Stimulated activated CD4-positive, alpha-beta T cell treated with anti-CD3 and anti-CD28 coated beads, Interleukin-1b, Interleukin-23, amount 100 ng/mL, for 1 hour (primary cell): ENCODE measurements at places on chromosomes 3 and 15.

- DNase-seq: no peak
Measured at GRCh38 chr15:41584636-41585126, 25.7 kb downstream of the TYRO3 start.

DNA sequence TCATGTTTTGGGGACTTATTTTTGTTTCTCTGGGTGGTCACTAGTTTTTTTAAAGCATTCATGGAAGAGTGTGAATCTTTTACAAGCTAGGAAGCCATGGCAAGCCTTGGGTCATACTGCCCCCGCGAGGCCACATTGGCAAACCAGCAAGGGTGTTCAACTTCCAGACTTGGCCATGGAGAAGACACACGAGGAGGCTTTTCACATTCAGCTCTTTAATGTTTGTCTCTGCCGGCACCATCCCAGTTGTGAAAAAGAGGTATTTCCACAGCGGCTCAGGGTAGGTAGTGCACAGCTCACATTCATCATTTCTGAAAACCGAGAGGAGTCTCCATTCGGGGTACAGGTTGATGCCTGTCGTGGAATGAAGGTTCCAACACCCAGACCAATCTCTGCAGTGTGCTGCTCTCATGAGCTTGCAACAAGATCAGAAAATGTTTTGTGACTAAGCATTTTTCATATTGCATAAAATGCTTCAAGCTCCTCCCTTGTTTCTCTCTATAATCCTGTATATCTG is 7.7 kb downstream of the CCR5 start:
- no peak for DNase-seq

- DNase-seq: no peak
Measured at GRCh38 chr3:94303266-94303665, 240.4 kb downstream of the NSUN3 start.

DNA sequence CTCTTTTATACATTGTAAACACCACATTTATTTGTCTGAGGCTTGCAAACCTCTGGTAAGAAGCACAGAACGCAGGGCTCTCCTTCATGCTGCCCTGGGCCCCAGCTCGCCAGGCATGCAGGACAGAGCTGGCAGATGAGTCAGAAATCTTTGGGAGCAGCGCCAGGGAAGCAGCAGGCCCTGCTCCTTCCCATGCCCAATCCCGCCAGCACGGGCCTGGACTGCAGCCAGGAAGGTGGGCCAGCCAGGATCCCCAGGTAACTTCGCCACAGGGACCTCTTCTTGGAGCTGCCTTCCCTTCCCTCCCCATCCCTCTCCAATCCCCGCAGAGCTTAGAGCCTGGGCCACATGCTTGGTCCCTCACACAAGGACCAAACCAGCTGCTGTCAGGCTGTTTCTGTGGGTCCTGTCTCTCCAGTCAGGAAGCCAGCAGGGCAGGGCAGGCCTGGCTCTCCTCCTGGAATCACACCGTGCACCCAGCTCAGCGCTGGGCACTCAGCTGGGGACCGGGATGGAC is 8.8 kb downstream of the STOML1 start:
- DNase-seq: no peak

DNA sequence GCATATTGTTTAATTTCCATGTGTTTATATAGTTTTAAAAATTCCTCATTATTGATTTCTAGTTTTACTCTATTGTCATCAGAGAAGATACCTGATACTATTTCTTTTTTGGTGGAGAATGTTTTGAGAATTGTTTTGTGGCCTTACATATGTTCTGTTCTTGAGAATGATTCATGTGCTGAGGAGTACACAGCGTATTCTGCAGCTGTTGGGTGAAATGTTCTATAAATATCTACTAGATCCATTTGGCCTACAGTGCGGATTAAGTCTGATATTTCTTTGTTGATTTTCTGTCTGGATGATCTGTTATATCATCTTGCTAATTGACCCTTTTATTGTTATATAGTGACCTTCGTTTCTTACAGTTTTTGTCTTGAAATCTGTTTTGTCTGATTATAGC is 109.7 kb downstream of the UBE2E2 start:
- DNase-seq: no peak

DNA sequence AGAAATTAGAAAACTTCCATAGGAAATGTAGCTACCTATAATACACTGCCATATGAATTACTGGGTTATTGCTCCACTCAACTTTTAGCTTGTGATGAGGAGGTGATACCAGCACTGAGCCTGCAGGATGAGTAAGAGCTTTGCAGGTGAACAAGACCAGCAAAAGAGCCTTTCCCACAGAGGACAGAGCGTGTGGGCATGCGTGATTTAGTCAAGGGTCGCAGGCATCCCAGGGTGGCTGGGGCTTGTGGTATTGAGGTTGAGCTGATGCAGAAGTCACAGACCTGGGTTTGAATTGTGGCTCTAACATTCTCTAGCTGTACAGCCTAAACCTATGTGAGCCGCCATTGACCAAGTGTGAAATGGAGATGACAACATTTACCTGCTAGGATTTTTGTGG is 5.6 kb downstream of the NRROS start:
- no peak for DNase-seq

GRCh38 chr3:121895121-121895520 is 920 bp downstream of the SLC15A2 start:
- no peak for DNase-seq

DNA sequence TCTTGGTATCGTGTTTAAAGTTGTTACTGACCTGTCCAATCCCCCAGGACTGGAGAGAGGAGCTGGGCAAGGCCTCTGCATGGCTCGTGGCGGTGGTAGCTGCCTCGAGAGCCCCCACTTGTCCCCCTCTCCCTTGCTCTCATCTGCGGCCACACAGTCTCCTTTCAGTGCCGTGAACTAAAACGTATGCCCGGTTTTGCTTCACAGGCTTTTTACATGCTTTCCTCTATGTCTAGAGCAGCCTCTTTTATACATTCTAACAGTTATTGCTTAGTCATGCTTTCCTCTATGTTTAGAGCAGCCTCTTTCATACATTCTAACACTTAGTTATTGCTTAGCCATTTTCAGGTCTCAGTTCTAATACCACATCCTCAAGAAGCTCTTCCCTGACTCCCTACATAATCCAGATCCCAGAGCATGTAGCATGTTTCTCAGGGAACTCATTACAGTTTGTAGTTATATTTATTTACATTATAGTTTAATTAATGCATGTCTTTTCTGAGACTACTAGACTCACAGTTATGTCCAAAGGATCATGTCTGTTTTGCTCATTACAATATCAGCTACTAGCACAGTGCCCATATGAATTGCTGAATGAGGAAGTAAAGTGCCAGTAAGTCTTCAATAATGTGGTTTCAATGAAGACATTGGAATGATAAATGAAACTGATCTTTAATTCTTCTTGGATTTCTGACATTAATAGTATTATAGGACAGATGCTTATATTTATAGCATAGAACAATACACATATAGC is 66.5 kb upstream of the TBL1XR1 start:
- DNase-seq: no peak

- DNase-seq: no peak
Measured at GRCh38 chr3:62238003-62238402, 135.3 kb downstream of the FEZF2 start.

GRCh38 chr15:40772014-40772413 is 2.2 kb downstream of the C15orf62 start:
- no peak for DNase-seq

DNA sequence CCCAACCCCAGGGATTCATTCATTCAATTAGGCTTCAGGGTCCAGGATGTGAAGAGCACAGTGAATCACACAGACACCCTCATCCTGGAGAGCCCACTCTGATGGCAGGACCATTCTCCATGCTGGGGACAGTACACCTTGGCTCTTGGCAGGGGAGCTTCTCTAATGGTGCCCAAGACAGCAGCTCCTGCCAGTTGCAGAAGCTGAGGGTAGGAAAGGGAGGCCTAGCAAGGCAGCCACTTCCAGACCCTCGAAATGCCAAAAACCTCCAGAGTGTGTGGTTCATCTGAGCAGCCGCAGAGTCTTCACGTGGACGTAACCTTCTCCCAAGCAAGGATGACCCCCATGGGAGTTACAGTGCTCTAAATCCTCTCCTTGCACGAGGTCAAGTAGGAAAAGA is 186.2 kb downstream of the XXYLT1 start:
- no peak for DNase-seq

- DNase-seq: no peak
Measured at GRCh38 chr3:194339356-194339755, 11.8 kb downstream of the CPN2 start.

GRCh38 chr3:162217647-162218046 is 721.0 kb downstream of the OTOL1 start:
- no peak for DNase-seq

- peak; percentile 1 for DNase-seq
Measured at GRCh38 chr3:98657457-98657856, 64.0 kb upstream of the CPOX start.

DNA sequence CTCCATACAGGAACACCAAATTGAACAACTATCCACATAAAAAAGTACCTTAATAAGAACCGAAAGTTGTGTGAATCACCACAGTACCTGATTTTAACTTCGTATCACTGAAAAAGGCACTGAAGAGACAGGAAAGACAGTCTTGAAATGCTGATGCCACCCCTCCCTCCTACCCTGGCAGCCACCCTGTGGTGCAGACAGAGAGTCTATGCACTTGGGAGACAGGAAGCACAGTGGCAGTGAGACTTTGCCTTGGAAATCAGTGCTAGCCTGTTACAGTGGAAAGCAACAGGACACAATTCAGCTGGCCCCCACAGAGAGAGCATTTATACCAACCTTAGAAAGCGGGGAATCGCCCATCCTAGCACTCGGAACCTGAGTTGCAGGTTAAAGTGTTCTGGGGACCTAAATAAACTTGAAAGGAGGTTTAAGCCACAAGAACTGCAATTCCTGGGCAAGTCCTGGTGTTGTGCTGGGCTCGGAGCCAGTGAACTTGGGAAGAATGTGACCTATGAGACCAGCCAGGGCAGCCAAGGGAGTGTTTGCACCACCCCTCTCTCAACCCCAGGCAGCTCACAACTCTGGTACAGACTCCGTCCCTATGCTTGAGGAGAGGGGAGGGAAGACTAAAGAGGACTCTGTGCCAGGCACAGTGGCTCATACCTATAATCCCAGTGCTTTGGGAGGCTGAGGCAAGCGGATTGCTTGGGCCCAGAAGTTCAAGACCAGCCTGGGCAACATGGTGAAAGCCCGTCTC is 240.1 kb downstream of the ISL2 start:
- DNase-seq: no peak

GRCh38 chr3:71288269-71288930 is 295.1 kb downstream of the FOXP1 start:
- DNase-seq: no peak

DNA sequence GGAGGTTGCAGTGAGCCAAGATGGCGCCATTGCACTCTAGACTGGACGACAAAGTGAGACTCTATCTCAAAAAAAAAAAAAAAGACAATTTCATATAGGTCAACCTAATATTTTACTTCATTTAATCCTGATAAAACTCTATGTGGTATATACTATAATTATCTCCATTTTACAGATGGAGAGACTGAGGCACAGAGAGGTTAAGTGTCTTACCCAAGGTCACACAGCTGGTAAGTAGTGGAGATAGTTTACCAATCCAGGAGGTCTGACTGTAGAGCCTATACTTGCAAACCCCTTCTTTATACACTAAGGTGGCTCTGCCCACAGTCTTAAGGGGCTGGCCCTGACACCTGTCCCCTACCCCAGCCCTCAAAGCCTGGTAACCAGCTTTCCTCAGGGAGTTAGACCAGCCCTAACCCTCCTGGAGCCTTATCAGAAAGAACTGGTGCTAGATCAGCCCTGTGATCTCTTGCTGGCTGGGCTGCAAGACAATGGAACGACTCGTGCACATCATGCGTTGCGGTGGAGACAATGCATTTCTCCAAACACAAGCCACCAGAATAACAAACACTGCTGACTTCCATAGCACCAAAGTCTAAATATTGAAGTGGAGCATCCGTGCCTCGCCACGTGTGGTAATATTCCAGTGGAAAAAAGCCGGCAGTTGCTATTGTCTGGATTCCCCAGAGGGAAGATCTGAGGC is 60.0 kb upstream of the SMAD3 start:
- DNase-seq: no peak

GRCh38 chr3:126488185-126488584 is 12.5 kb upstream of the ZXDC start:
- DNase-seq: no peak

DNA sequence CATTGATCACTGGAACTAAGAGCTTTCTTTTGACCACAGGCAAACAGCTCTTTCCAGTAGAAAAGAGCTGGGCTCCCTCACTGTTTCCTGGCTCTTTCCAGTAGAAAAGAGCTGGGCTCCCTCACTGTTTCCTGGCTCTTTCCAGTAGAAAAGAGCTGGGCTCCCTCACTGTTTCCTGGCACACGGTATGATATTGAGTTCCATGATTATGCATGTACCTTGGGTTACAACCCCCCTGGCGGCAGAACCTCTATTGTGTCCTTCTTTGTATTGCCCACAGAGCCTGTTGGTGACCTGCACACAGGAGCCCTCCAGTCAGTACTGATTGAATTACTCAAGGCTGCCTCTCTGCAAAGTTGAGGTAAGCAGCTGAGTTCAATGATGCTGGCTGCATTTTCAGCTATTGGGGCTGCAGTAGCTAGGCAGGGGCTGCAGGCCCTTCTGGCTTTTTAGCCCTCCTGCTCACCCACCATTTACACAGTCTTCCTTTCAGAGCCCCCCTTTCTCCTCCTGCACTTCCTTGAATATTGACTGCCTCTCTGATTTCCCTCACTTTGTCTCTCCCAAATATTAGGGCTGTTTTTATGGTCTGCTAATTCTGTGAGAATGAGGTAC is 10.2 kb downstream of the ACKR2 start:
- no peak for DNase-seq

DNA sequence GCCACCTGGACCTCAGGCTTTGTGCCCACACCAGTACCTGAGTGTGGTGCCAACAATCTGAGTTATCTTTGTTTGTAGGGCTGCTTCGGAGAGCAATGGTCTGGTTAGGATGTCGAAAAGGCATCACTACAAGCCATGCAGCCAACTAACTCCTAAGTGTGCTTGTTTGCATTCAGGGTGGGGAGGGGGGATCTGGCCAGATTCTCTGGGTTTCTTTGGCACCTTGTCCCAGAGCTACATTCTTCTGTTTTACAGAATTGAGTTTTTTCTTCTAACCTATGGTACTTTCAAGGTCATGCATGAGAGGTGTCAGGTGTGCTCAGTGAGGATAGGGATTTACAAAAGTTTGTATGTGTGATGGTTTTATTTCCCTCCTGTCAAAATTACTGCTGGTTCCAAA is 391.4 kb upstream of the RARB start:
- DNase-seq: no peak

- no peak for DNase-seq
Measured at GRCh38 chr15:74312445-74313007, 54.9 kb downstream of the CYP11A1 start.

DNA sequence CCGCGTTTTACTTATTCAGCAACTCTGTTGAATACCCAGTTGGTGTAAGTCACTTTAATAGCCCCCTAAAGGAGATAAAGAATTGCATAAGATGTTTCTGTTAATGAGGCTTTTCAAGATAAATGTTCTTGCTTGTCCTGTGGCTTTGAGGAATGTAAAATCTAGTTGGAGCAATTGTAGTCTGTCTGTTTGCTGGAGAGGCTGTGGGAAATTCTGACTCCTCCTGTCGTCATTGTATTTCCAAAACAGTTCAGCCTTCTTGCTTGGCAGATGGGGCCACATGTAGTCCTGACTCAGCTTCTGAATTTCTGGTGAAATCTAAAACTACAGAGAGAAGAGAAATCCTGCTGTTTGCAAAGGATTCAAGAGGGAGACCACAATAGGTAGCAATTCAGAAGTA is 114.4 kb downstream of the RYR3 start:
- DNase-seq: no peak

GRCh38 chr3:188353426-188353825 is 199.5 kb downstream of the LPP start:
- DNase-seq: no peak

GRCh38 chr3:61182662-61183061 is 68.6 kb downstream of the FHIT start:
- no peak for DNase-seq

- DNase-seq: no peak
Measured at GRCh38 chr3:139893267-139893962, 41.6 kb upstream of the CLSTN2 start.
